Astrocyte of the hippocampus (primary cell): ENCODE measurements at places on chromosomes 3 and 15.
A peak's percentile ranks its signal among the peaks of the same experiment; 100 is the strongest.

GRCh38 chr3:183239046-183239445, 14.0 kb upstream of the B3GNT5 start:
- no peak for DNase-seq

- no peak for DNase-seq
Measured at GRCh38 chr3:179681492-179682263, 28.8 kb downstream of the USP13 start.

DNA sequence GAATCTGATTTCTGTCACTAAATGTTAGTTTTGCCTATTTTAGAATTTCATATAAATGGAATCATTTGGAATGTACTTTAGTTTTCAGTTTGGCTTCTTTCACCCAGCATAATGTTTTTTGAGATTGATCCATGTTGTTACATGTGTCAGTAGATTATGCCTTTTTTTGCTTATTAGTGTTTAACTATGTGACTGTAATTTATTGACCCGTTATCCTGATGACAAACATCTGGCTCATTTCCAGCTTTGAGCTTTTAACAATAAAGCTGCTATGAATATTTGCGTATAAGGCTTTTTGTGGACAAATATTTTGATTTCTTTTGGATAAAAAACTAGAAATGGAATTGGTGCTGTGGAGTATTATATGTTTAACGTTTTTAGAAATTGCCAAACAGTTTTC, 254.5 kb upstream of the CFAP20DC start:
- no peak for DNase-seq

DNA sequence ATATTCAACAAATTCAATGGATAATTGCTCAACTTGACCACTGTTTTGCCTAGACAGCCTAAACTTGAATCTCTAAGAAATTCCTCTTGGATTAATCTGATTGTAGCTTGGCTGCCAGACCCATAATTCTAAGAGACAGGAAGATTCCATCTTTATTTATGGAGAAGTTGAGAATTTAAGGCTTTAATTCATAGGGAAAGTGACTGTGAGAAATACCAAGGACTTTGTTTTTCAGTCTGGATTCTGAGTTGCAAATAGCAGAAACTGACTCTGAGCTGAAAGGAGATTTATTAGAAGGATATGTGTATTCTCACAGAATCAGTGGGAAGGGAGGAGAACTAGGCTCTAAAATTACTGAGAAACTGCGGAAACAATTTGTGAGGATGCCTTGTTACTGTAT, 195.7 kb downstream of the OXSM start:
- no peak for DNase-seq

- DNase-seq: no peak
Measured at GRCh38 chr15:47432826-47433225, 284.5 kb upstream of the SEMA6D start.

DNA sequence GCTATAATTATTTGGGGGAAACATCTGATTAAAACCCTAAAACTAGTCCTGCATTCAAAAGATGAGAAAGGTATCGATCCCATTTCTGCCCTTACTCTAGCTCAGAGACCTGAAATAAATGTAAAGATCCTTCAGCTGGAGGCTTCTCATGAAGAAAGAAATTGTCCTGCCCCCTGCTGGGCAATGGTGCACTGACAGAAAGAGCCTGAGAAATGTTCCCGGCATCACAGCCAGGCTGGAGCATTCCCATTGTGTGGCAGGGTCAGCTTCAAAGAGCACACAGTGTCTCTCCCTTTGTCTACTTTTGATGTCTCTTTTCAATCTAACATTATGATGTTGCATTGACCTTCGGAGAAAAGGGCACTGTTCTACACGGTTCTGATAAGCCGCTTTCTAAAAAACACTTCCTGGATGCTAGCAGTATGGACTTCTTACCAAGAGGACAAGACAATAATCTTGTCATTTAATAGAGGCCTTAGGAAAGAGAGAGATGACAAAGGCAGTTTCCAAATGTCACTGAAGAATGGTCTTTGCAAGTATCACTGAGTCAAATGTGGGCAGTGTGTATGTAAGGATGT, 287.5 kb downstream of the MAGI1 start:
- peak; percentile 62 for DNase-seq

DNA sequence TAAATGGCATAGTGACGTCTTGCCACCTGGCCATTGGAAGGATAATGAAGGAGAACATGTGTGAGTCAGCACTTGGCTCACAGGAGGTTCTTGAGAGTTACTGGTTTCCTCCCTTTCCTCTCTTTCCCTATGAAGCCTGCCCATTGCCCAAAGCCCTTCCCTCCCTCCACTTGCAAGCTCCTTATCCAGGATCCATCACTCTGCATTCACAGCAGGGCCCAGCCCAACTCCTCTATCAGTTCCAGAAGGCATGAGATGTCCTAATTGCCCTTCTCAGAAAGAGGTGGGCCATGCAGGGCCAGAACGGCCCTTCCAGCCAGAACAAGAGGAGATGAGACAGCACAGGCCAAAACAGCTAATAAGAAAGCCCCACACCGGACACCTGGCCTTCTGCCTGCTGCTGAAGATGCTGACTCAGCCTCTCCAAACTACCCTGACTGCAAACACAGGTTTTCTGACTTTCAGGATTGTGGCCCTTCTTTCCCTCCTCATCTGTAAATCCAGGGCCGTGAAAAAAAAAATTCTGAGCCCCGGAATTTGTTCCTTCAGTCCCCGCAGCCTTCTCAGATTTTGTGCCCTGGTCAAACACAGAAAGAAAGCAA, 29.7 kb downstream of the HAPLN3 start:
- DNase-seq: no peak

DNA sequence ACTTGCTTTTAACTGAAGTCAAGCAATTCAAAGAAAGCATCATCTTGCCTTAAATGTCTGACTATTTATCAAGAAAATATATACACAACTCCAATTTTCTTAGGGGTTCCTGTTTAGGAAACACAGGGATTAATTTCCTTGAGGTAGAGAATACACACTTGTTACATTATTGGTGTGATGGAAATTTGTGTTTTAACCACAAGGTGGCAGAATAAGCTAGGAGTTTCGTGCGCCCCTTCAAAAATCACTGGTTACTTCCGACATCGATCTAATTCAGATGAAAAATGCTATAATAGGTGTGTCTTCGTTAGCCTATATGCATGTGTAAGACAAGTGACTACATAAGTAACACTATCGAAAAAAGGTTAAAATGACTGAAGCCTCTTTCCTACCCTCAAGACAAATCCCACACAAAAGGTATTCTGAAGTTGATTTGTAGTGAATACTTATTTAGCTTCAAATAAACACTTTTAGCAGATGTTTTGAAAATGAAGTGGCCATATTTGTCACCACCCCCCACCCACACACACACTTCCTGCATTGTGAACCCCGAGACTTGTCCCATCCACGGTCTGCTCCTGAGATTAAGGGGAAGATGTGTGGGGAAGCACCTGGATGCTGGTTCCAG, 246.5 kb downstream of the ROBO1 start:
- peak; percentile 71 for DNase-seq

GRCh38 chr15:28933710-28934445, 48.1 kb downstream of the APBA2 start:
- DNase-seq: peak; percentile 37

DNA sequence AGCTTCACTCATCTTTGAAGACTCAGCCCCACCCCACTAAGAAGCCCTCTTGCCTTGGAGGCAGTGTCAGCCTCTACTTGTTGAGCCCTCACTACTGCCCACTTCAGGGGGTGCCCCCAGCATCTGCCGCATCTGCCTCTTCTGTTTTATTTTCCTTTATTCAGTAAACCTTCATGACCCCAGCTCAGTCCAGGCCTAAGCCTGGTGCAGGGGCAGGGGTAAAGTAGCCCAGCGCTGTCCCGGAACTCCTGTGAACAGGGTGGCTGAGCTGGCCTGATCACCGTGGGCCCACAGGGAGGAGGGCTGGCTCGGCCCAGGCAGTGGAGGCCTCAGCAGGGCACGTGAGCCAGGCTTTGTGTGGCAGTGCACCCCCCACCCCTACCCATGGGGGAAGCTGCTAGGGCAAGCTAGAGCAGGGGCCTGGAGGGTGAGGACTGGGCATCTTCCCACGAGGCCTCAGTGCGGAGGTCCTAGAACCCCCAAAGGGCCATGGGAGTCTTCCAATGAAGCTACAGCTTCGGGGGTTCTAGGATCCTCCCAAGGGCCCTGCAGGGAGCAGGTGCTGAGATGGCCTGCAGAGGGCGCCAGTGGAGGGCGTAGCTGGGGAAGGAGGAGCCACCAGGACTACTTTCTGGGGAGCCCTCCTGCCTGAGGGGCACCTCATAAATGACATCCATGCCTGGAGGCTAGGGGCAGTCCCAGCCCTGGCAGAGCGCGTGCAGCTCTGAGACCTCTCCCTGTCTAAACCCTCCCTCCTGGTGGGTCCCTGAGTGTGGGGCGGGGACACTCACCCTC, 36.0 kb downstream of the TSPAN3 start:
- no peak for DNase-seq

DNA sequence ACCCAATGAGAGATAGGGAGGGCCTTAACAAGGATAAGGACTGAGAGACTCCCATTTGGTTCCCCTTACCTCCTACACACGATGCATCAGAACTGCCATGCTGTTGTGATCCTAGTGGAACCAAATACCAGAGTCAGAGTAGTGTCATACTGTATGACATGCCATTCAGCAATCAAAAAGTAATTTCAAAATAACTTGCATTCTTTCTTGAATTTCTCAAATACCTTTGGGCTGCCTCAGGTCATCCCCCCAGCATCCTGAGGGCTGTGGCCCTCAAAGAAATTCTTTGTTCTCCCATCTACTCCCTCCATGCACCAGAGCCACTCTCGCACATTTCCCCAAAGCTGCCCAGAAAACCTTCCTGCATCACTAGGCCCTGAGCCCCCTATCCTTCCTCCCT, 68.9 kb upstream of the PPP2R3A start:
- DNase-seq: peak; percentile 42

GRCh38 chr3:170467007-170467406, 48.3 kb downstream of the CLDN11 start:
- DNase-seq: no peak

DNA sequence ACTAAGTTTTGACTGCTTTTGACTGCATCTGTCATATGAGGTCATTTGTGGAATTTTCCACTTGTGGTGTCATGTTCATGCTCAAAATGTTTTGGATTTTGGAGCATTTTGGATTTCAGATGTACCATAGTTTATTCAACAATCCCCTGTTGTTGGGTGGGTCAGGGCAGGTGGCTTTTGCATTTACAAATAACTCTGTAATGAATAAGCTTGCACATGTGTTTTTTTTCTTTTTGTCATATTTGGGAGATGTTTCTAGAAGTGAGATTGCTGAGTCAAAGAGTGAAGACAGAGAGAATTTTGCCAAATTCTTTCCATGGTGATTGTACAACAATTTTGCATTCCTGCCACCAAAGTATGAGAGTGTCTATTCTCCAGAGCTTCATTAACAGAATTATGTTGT, 62.4 kb upstream of the ADPGK start:
- DNase-seq: no peak
